ENCODE measurements at places on chromosomes 5 and 9.

GRCh38 chr5:7754997-7755596 lies 95.8 kb downstream of the CFAP90 start:
- H3K36me3 ChIP-seq: no peaks in the 10 kb centered on the region
- no peak for DNase-seq
- H3K4me3 ChIP-seq: no peak overlapping the region
- no peak overlapping the region for H3K27ac ChIP-seq

GRCh38 chr9:4111233-4112008 lies 188.4 kb downstream of the GLIS3 start:
- H3K4me1 ChIP-seq: peaks cover 12% of the 10 kb centered on the region
- peak overlapping the region; percentile 29 for H3K4me3 ChIP-seq
- no peak for DNase-seq
- no peaks in the 10 kb centered on the region for H3K36me3 ChIP-seq
- H3K27ac ChIP-seq: no peak overlapping the region
- no peaks in the 10 kb centered on the region for H3K27me3 ChIP-seq

- DNase-seq: no peak
- H3K4me1 ChIP-seq: peaks cover 3% of the 10 kb centered on the region
- H3K36me3 ChIP-seq: no peaks in the 10 kb centered on the region
- H3K27ac ChIP-seq: peak overlapping the region; percentile 33
Measured at GRCh38 chr9:128033609-128034008, 33.5 kb downstream of the NAIF1 start.

GRCh38 chr9:20582150-20582549 lies 40.1 kb downstream of the MLLT3 start:
- no peaks in the 10 kb centered on the region for H3K36me3 ChIP-seq
- no peak overlapping the region for H3K27ac ChIP-seq
- H3K27me3 ChIP-seq: no peaks in the 10 kb centered on the region
- no peak for DNase-seq
- H3K4me1 ChIP-seq: peaks cover 38% of the 10 kb centered on the region

DNA sequence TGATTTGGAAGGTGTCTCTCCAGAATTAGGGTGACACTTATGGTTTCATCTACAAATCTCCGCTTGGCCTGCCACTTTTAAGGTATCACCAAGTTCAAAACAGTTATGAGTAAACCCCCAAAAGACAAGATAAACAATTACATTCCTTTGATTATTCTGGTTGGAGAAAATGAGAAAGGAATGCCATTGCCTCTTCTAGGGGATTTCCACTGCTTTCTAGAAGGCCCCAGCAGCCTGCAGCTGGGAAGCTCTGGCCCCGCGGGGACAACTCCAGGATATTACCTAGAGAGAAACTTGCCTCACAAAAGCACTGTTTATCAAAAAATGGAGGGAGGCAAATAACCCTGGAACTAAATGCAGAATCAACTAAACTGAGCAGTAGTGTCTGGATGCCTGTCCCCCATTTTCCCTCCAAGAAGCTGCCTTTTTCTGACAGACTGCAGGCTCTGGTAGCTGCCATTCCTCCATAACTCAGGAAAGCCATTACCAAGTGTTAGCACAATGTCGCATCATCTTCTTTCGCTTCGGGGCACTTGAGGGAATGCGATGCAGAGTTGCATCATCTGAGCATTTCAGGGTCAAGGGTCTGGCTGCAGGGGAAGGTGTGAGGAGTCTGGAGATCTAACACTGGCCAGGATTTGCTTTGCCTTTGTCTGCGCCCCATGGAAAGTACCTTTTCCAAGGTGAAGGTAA lies 71.5 kb upstream of the PLPP6 start:
- H3K27me3 ChIP-seq: no peaks in the 10 kb centered on the region
- H3K4me3 ChIP-seq: no peak overlapping the region
- no peaks in the 10 kb centered on the region for H3K4me1 ChIP-seq
- H3K36me3 ChIP-seq: no peaks in the 10 kb centered on the region

DNA sequence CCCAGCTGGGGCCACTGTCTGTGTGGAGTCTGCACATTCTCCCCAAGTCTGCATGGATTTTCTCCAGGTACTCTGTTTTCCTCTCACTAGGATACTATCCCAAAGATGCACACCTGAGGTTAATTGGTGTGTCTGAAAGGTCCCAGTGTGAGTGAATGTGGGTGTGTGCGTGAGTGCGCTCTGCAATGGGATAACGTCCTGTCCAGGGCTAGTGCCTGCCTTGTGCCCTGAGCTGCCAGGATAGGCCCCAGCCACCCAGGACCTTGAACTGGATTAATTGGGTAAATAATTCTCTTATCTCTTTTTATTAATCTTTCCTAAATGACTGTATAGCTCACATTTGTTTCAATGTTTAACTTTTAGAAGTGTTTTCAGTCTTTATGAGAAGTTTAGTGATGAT lies 11.5 kb upstream of the PANK3 start:
- no peaks in the 10 kb centered on the region for H3K36me3 ChIP-seq
- H3K4me3 ChIP-seq: no peak overlapping the region
- no peak overlapping the region for H3K27ac ChIP-seq
- H3K27me3 ChIP-seq: peaks cover 12% of the 10 kb centered on the region

DNA sequence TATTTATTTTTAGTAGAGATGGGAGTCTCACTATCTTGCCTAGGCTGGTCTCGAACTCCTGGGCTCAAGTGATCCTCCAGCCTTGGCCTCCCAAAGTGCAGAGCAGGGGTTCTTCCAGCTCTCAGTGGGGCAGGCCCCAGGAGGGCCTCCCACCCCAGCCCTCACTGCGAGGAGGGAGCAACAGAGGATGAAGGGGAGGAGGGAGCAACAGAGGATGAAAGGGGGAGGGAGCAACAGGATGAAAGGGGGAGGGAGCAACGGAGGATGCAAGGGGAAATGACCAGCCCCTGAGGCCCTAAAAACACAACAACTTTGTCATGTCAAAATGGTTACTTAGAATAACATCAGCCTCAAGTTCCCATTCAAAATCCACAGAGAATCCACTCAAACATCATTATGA lies 10.0 kb downstream of the TRIM14 start:
- H3K4me1 ChIP-seq: no peaks in the 10 kb centered on the region
- no peak overlapping the region for H3K4me3 ChIP-seq
- no peaks in the 10 kb centered on the region for H3K36me3 ChIP-seq
- no peaks in the 10 kb centered on the region for H3K27me3 ChIP-seq

DNA sequence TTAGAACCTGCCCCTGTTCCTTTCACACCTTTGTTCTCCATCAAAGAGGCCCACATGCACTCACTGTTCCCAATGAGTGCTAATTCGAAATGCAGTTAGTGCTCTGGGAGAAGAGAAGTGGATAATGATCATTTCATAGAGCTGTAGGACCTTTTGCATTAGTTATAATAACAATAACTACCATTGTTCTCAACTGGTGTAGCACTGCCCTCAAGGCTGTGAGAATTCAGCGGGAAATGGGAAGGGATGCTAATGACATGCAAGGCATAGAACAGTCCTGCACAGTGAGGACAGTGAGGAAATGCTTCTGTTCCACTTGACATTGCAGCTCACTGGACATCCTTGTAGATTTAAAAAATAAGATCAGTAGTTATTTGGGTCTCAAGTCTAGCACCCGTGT lies 187.4 kb downstream of the FBXL7 start:
- no peaks in the 10 kb centered on the region for H3K36me3 ChIP-seq
- H3K4me1 ChIP-seq: peaks cover 14% of the 10 kb centered on the region
- no peak overlapping the region for H3K27ac ChIP-seq
- no peak overlapping the region for H3K4me3 ChIP-seq
- no peaks in the 10 kb centered on the region for H3K27me3 ChIP-seq

DNA sequence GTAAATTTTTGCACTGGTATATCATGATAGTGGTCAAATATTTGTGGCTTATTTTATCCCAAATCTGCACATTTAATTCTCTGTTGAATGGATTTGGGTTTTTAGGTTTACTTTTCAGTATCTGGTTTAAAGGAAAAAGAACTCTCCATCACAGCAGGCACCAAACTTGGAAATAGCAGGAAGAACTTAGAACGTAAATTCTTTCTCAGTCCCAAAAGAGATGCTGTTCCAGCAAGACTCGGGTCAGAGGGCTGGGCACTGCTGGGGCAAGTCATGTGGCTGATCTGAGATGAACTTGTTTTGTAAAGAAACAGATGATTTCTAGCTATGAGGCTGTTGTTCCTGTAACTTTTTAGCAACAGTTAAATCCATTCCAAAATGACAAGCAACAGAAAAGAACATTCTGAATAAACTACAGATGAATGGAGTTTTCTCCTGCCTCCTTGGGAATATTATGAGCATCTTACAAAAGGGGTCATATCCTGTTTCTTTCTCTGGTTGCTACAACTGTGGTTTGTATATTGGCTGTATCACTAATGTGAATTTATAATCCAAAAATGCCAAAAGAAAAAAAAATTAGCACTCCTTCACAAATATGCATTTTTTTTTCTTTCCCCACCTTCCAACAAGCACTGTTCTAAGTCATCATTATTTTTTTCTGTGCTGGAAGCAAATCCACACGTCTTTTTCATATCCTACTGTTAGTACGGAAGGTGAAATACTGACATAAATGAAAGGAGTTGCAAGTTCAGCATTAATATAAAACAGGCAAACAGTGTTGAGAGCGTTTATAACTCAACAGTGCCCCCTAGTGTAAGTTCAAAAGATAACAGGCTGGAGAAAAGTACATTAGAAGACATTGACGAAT lies 31.1 kb downstream of the OR2K2 start:
- peaks cover 9% of the 10 kb centered on the region for H3K4me1 ChIP-seq
- no peak for DNase-seq
- no peak overlapping the region for H3K4me3 ChIP-seq
- H3K36me3 ChIP-seq: no peaks in the 10 kb centered on the region

- no peak overlapping the region for H3K4me3 ChIP-seq
- H3K27ac ChIP-seq: no peak overlapping the region
- H3K27me3 ChIP-seq: no peaks in the 10 kb centered on the region
- no peaks in the 10 kb centered on the region for H3K4me1 ChIP-seq
Measured at GRCh38 chr5:111278858-111279504, 54.8 kb downstream of the CAMK4 start.

DNA sequence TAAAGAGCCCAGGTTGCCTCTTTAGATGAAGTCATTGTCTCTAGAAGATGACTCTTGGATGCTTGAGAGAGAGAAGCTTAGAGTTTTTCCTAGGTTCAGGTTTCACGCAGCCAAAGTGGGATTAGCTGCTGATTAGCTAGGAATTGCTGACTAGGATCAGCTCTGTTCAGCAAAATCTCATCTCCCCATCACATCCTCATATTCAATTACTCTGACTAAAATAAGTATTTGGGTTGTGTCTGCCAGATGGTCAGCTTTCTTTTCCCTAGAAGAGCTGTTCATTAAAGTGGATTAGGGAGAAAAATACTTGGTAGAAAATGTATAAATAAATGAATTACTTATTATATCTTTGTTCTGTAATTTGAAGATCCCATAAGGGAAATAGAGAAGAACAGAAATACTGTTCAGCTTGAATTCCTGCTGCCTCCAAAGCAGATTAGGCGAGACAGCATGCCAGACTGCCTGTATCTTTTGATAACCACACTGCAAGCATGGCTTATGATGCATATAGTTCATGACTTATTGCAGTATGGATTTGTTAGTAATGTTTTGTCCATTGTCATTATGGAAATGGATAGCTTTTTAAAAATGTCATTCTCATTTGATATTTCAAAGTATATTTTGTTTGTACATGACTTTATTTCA lies 184.8 kb upstream of the CD180 start:
- H3K4me3 ChIP-seq: no peak overlapping the region
- H3K27me3 ChIP-seq: no peaks in the 10 kb centered on the region
- no peaks in the 10 kb centered on the region for H3K36me3 ChIP-seq
- DNase-seq: no peak
- no peaks in the 10 kb centered on the region for H3K4me1 ChIP-seq

GRCh38 chr9:77013206-77013931 lies 6.1 kb upstream of the FOXB2 start:
- DNase-seq: no peak
- no peaks in the 10 kb centered on the region for H3K36me3 ChIP-seq
- peaks cover 17% of the 10 kb centered on the region for H3K4me1 ChIP-seq
- H3K27me3 ChIP-seq: peaks cover 46% of the 10 kb centered on the region
- no peak overlapping the region for H3K4me3 ChIP-seq
- no peak overlapping the region for H3K27ac ChIP-seq

- no peaks in the 10 kb centered on the region for H3K36me3 ChIP-seq
- no peak for DNase-seq
- H3K4me1 ChIP-seq: peaks cover 50% of the 10 kb centered on the region
- H3K27ac ChIP-seq: peak overlapping the region; percentile 72
- no peak overlapping the region for H3K4me3 ChIP-seq
Measured at GRCh38 chr9:90948156-90948555, 146.5 kb downstream of the SYK start.

- H3K27ac ChIP-seq: peak overlapping the region; percentile 55
- no peak for DNase-seq
- H3K4me1 ChIP-seq: peaks cover 17% of the 10 kb centered on the region
- peaks cover 65% of the 10 kb centered on the region for H3K36me3 ChIP-seq
- H3K4me3 ChIP-seq: no peak overlapping the region
Measured at GRCh38 chr9:127505396-127506116, 54.2 kb downstream of the LRSAM1 start.
